H1 (cell line): ENCODE measurements at places on chromosomes 2 and 18. TPM values are rescaled to one million over a fixed set of nuclear protein-coding genes. Genes with fewer than 3 reads are reported as not detected.

GRCh38 chr2:3143602-3144001 lies 234.0 kb downstream of the EIPR1 start:
- no peak for DNase-seq

GRCh38 chr2:190513877-190514276 lies 20.6 kb downstream of the NEMP2 start:
- DNase-seq: no peak

GRCh38 chr2:207244971-207245925 lies 79.5 kb upstream of the KLF7 start:
- no peak for DNase-seq

Gene ARHGAP15
- total RNA-seq: not detected in 2 replicates

- no peak for DNase-seq
Observed at GRCh38 chr2:179239195-179239594, 25.4 kb downstream of the SESTD1 start.

Gene CD207
- not detected in 2 replicates for total RNA-seq

Gene CD8B
- total RNA-seq: 0.35 and 0.57 TPM in 2 replicates

Gene CHRNG
- not detected in 2 replicates for total RNA-seq
